Fibroblast of pulmonary artery (primary cell): ENCODE measurements at places on chromosomes 2 and 18.

GRCh38 chr2:59025157-59025757 lies 784.1 kb upstream of the FANCL start:
- DNase-seq: peak; percentile 56

DNA sequence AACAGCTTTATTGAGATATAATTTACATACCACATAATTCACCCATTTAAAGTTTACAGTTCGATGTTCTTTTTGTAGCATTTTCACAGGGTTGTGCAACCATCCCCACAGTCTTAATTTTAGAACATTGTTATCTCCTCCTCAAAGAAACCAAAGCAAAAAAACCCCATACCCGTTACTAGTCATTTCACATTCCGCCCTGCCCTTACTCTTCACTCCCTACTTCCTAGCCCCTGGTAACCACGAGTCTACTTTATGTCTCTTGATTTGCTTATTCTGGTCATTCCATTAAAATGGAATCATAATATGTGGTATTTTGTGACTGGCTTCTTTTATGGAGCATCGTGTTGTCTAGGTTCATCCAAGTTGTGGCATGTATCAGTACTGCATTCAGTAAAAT lies 137.7 kb downstream of the TANC1 start:
- DNase-seq: peak; percentile 73

GRCh38 chr2:127124426-127124825 lies 17.5 kb upstream of the BIN1 start:
- no peak for DNase-seq

- DNase-seq: no peak
Measured at GRCh38 chr2:238703436-238703835, 144.4 kb upstream of the TWIST2 start.

- no peak for DNase-seq
Measured at GRCh38 chr2:176508984-176509740, 239.9 kb downstream of the MTX2 start.

DNA sequence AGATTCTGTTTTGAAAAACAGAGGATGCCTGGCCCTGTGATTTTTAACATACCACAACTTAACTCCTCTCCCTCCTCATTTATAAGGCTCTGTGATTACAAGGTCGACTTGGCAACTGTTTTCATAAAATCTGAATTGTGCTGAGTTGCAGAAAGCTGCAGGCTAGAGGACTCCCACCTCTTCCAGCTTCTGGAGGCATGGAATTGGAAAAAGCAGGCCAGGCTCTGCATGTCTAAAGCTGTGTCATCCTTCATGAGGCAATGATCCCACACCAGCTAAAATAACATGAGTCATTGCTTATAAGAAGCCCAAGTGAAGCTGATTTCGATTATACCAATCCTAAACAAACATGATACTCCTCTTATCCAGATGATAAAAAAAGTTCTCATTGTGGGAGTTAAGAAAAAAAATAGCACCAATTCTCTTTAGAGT lies 11.7 kb downstream of the ARHGAP28 start:
- peak; percentile 94 for DNase-seq

- DNase-seq: no peak
Measured at GRCh38 chr2:112195167-112195766, 57.1 kb downstream of the FBLN7 start.

GRCh38 chr2:213279971-213280370 lies 4.3 kb upstream of the SPAG16 start:
- peak; percentile 28 for DNase-seq

DNA sequence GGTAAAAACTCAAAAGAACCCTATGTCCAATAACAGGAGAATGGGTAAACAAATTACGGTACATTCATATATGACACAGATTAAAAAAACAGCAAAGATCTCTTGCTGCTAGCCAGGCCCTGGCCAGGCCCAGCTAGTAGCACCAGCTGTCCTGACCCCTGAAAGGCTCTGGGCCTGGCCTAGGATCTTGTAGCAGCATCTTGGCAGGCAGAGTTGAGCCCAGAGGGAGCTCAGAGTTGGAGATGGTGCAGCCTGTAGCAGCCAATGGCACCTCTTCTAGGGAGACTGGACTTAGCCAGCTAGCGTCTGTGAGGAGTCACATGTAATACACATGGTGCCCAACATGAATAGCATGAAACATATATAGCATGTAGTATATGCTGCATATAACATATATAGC lies 69.1 kb downstream of the HS6ST1 start:
- DNase-seq: no peak

GRCh38 chr2:105072039-105072438 lies 34.2 kb downstream of the MRPS9 start:
- DNase-seq: no peak

DNA sequence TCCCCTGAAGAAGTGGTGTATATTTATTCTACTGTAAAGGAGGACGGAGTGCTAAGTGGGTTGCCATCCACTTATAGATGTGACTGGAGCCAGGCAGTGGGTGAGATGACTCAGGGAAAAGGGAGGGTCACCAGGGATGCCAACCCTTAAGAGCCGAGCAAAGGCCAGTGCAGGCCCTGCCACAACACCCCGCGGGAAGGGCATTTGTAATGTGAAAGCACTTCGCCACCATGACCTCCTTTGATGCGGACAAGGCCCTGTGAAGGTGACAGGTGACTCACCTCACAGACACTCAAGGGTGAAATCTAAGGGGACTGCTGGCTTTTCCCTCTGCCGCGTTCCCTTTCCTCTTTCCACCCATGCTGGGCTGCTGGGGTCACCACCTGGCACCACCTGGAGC lies 50.2 kb upstream of the MRPL33 start:
- no peak for DNase-seq

- DNase-seq: no peak
Measured at GRCh38 chr2:98932778-98933343, 3.2 kb downstream of the CRACDL start.

DNA sequence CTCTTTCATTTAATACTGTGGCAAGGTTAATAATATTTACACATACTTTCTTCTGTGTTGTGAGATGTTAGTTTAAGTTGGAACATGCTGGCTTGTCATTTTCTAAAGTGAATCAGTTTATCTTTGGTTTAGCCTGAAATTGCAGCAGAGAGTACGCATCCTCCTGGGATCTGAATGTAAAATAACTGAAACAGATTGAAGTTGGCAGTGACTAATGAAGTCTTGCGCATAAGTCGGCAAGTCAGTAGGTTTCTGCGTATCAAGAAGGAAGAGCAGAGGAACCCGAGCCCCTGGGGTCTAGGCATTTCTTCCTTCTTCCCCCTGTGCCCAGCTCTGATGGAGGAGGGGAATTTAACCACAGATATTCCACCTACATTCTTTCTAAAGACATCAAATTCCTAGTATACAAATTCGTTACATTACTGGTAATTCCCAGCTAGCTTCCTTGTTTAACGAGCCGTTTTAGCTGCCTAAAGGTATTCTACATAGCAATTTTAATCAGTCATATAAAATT lies 392.1 kb upstream of the RAB12 start:
- DNase-seq: peak; percentile 5

DNA sequence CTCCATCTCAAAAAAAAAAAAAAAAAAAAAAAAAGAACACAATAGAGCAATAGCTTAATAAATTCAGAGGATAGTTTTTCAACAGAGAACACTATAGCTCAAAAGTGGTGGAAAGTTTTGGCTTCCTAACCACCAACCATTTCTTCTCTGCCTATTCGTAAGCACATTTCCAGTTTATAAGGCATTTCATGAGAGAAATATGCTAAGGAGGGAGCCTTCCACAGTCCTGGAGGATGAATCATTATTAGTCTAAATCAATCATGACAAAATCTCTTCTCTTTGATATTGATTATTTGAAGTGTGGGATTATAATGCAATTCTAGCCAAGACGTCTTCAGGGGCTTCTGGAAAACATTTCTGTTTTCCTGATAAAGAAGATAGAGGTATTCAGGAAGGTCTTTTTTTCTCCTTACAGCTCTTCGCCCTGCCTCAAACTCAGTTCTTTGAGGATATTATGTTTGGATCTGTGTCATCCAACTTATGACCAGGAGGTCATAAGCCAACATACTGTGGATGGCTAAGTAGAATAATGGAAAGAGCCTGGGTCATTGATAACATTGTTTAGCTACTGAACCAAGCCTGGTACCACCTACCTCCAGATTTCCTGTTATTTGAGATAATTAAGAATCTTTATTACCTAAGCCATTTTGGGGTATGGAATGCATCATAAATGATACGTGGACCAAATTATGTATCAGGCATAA lies 207.3 kb downstream of the TRIB2 start:
- peak; percentile 63 for DNase-seq

DNA sequence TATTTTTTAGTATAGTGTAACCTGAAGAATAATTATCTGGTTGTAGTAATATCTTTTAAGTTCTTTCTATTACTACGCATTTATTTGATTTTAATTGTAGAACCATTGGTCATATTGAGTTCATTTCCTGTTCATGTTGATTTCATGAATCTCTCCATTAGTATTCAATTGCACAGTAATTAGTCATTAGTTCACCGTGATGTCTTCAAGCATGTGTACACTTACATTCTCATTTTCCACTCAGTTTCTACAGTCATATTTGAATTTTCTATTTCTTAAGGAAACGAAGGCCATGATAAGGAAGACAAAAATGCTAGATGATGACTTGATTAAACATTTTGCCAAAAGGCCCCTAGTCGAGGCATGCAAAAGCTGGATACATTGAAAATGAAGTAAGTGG lies 333.7 kb upstream of the FANCL start:
- no peak for DNase-seq

DNA sequence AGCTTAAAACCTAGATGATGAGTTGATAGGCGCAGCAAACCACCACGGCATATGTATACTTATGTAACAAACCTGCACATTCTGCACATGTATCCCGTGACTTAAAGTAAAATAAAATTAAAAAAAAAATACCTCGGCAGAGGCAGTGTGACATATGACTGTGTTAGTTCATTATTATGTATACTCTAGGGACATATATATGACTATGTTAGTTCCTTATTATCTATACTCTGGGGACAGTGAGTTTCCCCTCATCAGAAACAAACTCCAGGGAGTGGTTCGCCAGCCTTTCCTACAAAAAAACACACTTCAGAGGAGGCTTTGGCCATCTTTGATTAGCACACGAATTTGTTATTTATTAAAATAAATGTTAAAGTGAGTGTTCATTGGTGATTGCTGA lies 209.5 kb downstream of the PIEZO2 start:
- DNase-seq: no peak

- DNase-seq: no peak
Measured at GRCh38 chr18:25962919-25963318, 127.5 kb downstream of the SS18 start.

DNA sequence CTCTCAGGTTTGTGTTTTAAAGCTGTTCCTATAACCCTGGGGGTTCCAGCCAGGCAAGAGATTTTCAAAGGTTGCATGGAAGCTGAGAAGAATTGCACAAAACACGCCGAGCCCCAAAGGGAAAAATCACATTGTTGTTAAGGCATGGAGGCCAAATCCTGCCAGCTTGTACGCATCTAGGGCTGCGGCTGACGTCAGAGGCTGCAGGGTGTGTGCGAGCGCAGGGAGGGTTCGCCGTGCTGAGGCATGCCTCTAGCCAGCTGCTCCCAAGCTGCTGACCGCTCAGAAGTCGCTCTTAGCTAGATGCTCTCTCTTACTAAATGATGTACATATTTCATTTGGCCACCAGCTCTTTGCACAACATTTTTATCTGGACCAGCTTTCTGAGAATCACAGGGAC lies 191.8 kb downstream of the LPIN1 start:
- DNase-seq: peak; percentile 91

GRCh38 chr2:126999106-126999756 lies 100.5 kb downstream of the TEX51 start:
- no peak for DNase-seq

DNA sequence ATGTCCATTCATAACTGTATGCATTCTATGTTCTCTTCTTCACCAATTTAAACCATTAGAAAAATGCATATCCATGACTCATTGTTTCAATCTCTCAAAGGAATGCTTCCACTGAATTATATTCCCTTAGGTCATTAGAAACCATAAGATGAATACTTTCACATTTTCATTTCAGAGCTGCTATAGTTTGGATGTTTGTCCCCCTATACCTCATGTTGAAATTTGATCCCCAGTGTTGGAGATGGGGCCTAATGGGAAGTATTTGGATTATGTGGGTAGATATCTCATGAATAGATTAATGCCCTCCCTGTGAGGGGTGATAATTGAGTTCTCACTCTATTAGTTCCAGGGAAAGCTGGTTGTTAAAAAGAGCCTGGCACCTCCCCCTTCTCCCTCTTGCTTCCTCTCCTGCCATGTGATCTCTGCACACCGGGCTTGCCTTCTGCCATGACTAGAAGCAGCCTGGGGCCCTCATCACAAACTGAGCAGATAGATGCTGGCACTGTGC lies 35.7 kb downstream of the THUMPD2 start:
- DNase-seq: peak; percentile 26

GRCh38 chr18:13207294-13207693 lies 11.3 kb upstream of the LDLRAD4 start:
- DNase-seq: no peak

GRCh38 chr2:138421971-138422335 lies 79.6 kb upstream of the SPOPL start:
- DNase-seq: peak; percentile 70

DNA sequence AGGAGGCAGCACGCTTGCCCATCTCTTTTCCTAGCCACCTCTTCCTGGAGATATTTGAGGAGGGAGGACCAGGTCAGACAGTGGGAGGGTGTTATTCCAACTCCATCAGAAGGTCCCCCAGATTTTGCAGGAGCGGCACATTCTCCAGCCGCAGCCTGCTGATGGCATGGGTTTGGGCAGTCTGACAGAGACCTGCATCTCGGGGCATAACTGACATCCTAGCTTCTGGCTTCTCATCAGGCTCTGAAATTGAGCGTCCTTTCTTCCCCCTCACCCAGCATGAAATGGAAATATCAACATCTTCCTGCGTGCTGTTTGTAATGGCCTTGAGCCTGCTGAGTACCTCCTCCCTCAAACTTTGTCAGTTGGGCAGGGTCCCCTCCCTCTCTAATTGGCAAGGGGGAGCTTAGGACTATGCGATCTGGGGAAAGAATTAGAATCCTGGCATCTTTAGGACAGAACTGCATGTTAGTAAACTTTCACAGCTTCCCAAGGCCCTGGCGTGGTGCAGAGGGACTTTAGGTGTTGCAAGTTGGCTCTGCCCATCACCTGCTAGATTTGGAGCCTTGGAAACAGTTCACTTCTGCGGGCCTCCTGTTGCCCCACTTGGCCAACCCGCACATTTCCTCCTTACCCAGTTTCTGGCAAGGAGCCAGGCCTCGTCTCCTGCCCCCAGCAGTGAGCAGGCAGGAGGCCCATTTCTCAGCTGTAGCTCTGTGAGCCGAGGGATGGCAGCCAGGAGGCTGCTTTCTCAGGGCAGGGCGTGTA lies 2.2 kb downstream of the ITM2C start:
- DNase-seq: peak; percentile 42

DNA sequence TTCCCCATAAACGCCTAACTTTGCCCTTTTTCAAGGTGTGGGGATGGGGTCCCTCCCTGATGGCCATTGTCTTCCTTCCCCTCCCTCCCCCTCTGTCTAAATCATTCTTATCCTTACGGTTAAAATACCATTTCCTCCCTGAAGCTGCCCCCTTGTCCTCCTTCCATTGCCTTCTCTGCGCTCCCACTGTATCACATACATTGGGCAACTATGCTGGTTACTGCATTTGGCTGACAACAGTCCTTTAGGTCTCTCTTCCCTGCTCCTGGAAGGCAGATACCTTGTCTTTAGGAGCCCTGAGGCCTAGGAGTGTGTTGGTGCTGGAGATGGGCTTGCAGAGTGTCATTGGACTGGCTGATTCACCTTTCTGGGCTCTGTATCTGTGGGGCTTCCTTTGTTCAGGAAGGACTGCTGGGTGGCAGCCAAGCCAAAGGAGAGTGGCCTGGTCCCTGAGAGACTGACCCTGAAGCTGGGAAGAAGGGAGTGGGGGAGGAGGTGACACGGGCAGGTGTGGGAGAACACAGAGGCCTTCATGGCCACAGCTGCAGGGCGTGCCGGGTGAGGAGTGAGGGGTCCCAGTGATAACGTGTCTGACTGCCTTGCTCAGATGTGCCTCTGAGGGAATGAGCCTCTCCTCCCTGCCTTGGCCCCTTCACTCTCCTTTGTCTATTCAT lies 2.2 kb downstream of the WNT6 start:
- DNase-seq: no peak
